Fibroblast of gingiva (primary cell): ENCODE measurements at places on chromosomes 6 and 20.

GRCh38 chr6:170439366-170440361, 113.4 kb downstream of the PSMB1 start:
- no peak for DNase-seq

DNA sequence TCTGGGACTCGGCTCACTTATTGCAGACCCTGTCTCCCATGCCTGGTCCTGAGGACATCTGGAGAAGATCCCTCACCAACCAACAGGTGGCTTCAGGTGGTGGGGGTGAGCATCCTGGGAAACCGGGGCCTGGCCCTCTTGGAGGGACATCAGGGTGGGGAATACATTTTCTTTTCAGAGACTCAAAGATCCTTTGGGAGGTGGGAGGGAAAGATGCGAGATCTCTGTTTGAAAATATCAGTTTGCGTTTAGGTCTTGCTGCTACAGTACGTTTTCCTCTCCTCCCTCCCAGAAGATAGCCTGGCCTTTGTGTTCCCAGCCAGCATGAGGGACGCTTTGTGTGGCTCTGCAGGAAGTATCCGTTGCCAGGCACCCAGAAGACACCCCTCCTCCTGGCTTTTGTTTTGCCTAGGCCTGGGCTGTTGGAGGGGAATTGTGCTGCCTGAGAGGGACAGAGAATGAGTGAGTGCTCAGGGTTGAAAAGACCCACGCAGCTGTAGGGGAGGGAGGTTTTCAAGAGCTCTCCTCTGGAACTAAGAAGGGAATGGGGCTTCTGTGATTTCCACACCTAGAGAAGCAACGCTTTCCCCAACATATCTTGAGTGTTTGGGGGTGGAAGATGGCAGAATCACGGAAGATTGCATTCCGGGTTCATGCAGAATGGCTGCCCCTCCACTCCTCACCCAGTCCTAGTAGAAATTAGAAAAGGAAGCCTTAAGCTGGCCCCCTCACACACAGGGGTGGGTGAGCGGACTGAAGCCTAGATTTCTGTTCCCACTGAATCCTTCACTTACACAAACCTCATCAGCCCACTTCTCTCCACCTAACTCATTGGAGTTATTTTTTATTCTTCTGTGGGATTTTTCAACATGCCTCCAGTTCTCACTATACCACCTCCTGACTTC, 22.0 kb upstream of the SLC2A12 start:
- DNase-seq = no peak

DNA sequence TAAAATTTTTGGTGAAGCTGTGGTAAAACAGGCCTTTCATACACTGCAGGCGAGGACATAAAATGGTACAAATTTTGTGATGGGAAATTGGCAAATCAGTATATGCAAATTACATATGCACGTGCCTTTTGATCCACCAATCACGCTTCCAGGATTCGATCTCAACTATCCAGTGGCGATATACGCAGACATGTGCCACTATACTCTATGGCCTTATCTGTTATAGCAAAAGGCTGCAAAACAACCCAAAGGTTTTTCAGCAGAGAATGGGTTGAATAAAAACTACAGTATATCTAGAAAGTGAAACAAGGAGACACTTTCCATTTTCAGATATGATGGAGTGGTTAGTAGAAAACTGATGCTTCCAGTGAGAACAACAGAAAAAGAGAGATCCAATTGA, 41.9 kb upstream of the ERVFRD-1 start:
- no peak for DNase-seq

- DNase-seq = no peak
These were observed 585 bp downstream of the PIM1 start for GRCh38 chr6:37170273-37171200.

- no peak for DNase-seq
These were observed 162.8 kb upstream of the MYLIP start for GRCh38 chr6:15966000-15966520.

- DNase-seq = no peak
These were observed 87.4 kb downstream of the PLG start for GRCh38 chr6:160789263-160790027.

DNA sequence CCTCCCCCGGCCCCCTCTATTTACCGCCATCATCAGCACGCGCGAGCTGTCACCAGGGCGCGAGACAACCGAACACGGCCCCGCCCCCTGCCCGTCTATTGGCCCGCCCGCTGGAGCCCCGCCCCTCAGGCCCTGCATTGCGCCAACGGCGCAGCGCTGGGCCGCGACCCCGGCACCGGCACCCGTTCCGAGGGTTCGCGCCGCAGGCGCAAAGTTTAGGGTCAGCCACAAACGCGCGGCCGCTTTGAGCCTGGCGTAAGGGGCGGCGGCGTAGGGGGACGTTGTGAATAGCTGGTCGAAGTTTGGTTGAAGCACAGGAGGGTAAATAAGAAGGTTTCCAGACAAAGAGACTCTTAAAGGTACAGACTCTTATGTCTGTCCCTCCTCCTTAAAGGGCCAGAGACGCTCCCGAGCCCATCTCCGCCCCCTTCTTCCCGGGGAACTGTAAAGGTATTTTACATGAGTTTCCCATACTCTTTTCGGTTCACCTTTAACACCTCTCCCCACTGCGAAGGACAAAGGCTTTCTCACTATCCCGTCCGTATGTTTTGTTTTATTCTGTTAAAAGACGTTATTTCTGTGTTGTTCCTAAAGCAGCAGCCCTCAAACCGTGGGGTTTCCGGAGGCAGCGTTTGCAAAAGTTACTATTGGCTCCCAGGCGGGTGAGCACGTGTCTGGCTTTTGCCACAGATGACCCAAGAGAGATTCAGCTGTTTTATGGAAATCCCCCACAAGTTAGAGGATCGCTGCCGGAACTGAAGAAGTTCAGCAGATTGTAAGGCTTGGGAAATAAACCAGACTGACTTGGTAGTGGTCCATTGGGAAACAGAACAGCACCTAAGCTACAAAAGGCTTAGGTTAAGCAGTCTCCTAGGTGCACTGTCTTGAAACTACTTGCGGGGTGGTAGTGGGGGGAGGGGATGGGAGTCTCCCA, at the start of gene USP49:
USP49 (minus strand) TSS at position 76 of the 934 bp plus-strand sequence. CDS start 88,392 bp downstream, outside the sequence.
- peak; percentile 81 for DNase-seq

DNA sequence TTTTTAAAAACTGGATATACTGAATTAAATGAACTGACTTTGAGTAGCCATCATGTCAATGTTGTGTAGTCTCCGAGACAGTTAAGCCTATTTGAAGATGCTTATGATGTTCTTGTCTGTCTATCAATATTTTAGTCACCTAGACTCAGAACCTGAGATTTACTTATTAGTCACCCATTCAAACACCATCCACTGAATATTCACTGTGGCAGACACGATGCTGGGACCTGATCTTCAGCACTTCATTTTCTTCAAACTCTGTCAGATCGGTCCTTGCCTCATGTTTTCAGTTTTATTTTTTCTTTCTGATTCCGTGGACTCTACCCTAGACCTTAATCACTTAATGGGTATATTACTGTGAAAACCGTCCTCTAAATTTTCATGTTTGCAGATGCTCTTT, 123.7 kb upstream of the MCHR2 start:
- DNase-seq = no peak

DNA sequence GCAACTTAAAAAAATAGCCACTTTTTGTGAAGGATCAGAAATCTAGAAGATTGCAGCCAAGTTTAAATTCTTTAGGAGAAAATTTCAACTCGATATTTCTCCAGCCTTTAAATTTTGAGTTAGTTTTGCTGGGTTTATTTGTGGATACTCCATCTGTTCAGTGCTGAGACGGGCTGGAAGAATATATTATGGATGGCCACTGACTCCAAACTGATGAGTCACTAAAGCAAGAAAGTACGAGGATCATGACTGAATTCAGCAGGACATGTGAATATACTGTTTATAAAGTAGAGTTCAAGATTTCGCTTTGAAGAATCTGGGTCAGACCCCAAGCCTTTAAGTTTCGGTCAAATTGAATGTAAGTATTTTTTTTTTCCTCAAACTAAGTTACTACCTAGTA, 199.5 kb downstream of the ADGRB3 start:
- DNase-seq = no peak

DNA sequence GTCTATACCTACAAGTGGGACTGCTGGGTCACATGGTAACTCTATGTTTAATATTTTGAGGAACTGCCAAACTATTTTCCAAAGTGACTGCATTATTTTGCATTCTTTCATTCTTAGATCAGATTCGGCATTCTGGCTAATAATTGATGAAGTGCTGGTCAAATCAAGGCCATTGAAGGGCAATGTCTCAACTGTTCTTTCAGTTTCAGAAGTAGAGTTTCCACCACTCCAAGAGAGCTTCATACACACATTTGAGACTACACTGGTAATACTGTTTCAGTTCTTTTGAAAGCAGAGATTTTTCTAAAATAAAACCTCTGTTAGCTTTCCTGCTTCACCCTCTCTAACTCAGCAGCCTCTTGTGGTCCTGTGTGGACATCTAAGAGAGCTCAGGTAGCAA, 154.5 kb downstream of the CFAP61 start:
- no peak for DNase-seq
